ENCODE measurements at places on chromosomes 13 and 19.

GRCh38 chr13:25743421-25743820 lies 308.4 kb downstream of the SHISA2 start:
- DNase-seq, result no peak

DNA sequence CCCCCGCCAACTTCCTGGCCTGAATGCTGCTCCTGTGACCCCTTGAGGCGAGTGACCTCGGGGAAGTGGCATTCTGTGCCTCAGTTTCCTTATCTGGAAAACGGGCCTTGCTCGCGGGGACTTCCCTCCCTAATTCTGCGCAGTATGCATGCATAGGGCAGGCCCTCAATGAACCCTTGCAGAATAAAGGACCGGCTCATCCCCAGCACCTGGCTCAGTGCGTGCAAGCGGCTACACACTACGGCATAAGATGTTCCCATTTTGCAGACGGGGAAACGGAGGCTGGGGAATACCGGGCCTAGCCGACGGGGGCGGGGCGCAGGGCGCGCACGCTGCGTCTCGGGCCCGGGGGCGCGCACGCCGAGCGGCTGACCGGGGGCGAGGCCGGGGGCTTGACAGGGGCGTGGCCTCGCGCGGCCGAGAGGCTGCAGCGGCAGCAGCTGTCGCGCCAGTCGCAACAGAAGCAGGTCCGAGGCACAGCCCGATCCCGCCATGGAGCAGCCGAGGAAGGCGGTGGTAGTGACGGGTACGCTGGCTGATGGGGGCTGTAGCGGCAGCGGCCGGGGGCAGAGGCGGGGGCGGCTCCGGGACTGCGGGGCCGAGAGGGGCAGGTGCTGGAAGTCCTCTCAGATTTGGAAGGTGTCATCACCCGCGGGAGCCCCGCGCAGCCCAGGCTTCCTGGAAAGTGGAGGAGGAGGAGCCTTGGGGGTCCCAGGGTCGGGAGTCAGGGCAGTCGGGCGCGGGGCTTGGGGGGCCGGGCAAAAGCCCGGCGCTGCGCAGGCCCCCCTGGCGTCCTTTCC lies at the start of gene PGPEP1:
PGPEP1 (plus strand) TSS at position 409 of the 800 bp plus-strand sequence; CDS start at position 493, 84 bp downstream.
- peak; percentile 73 for DNase-seq

- no peak for DNase-seq
Observed at GRCh38 chr13:95485045-95485517, 67.4 kb upstream of the CLDN10 start.

- DNase-seq, result no peak
Observed at GRCh38 chr13:80817979-80818378, 477.1 kb upstream of the SPRY2 start.

DNA sequence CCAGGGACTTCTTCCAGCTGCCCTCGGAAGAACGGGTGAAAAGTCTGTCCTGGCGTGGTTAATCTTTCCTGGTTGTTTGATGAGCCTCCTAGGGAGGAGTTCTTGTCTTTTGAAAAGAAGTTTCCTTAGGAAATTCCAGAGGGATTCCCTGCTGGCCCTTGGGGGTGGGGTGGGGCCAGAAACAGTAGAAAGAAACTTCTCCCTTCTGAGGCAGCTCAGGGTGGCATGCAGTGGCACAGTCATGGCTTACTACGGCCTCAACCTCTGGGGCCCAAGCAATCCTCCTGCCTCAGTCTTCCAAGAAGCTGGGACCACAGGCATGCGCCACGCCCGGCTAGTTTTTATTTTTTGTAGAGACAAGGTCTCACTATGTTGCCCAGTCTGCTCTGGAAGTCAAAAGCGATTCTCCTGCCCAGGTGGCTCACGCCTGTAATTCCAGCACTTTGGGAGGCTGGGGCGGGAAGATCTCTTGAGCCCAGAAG lies 1.5 kb downstream of the ZNF101 start:
- DNase-seq, result no peak

- no peak for DNase-seq
Observed at GRCh38 chr19:41405776-41406175, 8.2 kb downstream of the BCKDHA start.

GRCh38 chr19:19155495-19156219 lies 14.4 kb downstream of the MEF2B start:
- DNase-seq, result no peak

- DNase-seq, result no peak
Observed at GRCh38 chr13:73684286-73684685, 449.9 kb downstream of the KLF12 start.

- DNase-seq, result no peak
Observed at GRCh38 chr19:31171936-31172335, 177.3 kb downstream of the TSHZ3 start.

DNA sequence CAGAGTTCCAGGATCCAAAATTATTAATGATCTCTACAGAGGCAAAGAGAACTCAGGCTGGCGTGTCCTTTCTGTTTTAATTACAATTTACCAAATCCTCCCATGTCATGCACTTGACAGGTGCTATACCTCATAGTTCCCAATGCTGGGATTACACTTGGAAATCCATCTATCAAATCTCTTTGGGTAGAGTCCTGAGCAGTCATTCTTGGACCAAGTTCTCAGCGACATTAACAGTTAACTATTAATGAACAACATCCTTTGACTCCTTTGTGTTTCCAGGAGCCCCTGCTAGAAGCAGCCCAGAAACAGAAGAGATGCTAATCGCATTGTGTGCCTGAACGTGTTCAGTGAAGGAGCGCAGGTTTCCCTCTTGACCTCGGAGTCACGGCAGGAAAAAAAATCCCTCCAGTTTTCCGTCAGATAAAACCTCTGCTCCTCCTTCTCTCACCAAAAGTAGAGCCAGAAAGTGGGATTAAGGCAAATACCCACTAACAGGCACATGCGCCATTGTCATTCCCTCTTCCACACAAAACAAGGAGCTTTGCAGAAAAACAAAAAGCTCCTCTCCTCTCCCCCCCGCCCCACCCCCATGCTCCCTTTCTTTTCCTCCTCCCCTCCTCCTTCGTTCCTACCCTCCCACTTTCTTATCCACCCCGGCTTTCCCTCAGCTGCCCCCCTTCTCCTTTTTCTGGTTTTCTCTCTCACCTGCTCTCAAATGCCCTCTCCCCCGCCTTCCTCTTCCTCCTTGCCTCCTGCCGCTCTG lies 224.7 kb downstream of the ZIC5 start:
- DNase-seq, result no peak

DNA sequence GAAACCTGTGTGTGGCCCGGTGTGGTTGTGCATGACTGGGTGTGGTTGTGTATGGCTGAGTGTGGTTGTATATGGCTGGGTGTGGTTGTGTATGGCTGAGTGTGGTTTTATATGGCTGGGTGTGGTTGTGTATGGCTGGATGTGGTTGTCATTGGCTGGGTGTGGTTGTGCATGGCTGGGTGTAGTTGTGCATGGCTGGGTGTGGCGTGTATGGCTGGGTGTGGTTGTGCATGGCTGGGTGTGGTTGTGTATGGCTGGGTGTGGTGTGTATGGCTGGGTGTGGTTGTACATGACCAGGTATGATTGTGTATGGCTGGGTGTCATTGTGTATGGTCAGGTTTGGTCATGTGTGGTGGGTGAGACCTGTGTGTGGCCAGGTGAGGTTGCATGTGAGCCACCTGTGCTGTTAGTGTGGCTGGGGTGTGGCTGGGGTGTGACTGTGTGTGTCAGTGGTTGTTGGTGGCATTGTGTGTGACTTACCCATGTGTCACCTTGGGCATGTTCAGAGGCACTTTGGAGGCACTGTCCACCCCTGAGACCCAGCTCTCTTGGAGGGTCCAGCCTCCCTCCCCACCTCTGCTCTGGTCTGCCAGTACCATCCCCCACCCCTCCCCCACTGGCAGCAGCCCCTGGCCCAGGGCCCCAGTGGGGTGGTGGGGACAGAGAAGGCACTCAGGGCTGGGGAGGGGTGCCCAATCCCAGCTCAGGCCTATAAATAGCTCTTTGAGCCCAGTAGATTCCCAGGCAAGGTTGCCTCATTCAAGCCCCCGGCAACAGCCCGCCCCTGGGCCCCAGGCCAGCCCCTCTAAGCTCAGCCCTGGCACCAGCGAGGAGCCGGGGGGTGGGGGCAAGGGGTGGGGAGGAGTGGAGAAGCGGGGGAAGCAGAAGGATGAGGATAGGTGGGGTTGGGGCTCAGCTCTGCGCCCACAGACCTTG lies 3.9 kb upstream of the NCAN start:
- DNase-seq, result no peak

GRCh38 chr19:4609878-4610511 lies 29.3 kb upstream of the TNFAIP8L1 start:
- no peak for DNase-seq

DNA sequence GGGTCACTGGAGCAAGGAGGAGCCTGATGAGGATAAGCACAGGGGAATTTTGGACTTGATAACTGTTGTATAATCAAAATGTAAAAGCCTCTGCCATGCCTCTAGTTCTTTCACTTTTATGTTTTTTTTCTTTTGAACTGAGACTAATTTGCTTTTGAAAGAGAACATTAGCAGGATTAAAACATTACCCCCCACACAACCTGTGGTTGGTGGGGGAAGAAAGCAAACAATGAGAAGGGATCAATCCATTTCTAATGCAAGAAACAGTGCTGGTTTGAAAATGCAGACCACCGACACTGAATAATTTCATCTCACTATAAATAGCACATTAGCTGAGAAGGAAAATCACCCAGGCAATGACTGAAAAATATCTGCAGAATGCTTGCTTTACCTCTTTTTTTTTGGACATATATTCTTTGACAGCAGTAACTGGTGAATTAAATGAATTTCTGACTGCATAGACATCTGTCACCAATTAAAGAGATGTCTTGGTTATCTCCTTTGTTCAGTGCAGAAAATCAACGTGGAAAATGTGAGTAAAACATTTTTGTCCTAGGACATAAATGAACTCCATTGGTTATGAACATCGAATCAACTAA lies 48.6 kb upstream of the TRPC4 start:
- DNase-seq, result no peak

- no peak for DNase-seq
Observed at GRCh38 chr19:46785054-46785979, 3.1 kb downstream of the SLC1A5 start.

GRCh38 chr19:54460230-54461005 lies 3.2 kb downstream of the LENG9 start:
- no peak for DNase-seq

GRCh38 chr19:1921825-1922224 lies 16.6 kb downstream of the ADAT3 start:
- DNase-seq, result peak; percentile 61

DNA sequence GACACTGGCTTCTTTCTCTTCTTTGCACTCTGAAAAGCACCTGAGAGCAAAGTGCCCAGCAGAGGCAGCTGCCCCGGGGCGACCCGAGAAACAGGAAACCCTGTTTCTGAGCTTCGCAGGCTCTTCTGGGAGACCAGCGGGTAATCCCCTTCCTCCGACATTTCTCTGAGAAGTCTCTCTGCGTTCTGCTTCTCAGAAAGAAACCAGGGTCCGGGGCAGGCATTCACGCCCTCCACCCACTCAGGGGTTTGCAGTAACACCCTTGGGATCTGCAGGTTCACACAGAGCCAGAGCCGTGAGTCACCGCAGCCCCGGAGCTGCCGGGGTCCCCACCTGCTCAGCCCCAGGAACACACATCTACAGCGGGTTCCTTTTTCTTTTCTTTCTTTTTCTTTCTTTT lies 86.0 kb downstream of the GADD45B start:
- peak; percentile 86 for DNase-seq

GRCh38 chr19:4016903-4017638 lies 9.5 kb downstream of the PIAS4 start:
- DNase-seq, result no peak

DNA sequence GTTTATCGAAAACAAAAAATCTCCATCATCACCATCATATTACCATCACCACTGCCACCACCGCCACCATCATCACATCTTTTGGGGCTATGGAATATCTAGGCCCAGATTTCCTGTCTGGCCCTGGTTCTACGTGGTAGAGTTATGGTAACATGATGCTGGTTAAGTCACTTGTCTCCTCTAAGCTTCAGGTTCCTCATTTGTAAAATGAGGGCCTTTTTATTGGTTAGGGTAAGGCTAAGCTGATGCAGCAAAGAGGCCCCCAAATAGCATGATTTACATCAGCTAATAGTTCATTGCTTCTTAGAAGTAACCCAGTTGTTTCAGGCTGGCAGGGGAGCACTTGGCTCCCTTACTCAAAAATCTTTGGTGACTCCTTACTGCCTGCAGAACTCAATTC lies 37.9 kb downstream of the PCDH8 start:
- DNase-seq, result no peak

- DNase-seq, result no peak
Observed at GRCh38 chr19:4081441-4082129, 14.9 kb upstream of the ZBTB7A start.

DNA sequence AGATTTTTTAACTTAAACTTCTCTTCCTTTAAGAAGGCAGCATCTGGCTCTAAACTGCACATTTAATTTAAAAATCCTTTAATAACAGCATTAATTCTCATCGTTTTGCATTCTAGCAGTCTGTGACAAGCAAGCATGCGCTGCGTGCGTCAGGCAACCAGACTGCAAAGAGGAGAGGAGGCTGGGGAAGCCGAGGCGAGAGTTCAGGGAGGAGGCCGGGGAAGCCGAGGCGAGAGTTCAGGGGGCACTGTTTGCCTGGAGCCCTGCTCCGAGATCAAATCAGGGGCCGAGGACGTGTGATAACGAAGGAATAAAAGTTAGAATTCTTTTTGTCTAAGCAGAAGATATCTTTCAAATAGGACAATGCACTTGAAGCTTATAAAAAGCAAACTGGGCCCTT lies 435.7 kb downstream of the EFNB2 start:
- no peak for DNase-seq

DNA sequence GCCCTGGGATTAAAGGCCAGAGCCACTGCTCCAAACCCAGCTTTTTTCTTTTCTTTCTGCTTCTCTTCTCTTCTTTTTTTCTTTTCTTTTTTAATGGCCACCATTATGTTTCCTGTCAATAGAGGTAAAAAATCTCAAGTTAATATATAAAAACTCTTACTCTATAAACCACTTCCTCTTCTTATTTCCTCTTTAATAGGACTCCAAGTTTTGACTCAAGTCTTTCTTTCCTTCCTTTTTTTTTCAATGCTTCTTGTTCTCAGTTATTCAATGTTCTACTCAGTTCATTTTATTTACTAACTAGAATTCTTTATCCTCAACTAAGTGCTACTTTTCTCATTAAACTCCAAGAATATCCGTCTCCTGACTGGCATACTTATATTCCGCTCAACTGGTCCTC lies 27.1 kb upstream of the MYCBP2 start:
- DNase-seq, result no peak

DNA sequence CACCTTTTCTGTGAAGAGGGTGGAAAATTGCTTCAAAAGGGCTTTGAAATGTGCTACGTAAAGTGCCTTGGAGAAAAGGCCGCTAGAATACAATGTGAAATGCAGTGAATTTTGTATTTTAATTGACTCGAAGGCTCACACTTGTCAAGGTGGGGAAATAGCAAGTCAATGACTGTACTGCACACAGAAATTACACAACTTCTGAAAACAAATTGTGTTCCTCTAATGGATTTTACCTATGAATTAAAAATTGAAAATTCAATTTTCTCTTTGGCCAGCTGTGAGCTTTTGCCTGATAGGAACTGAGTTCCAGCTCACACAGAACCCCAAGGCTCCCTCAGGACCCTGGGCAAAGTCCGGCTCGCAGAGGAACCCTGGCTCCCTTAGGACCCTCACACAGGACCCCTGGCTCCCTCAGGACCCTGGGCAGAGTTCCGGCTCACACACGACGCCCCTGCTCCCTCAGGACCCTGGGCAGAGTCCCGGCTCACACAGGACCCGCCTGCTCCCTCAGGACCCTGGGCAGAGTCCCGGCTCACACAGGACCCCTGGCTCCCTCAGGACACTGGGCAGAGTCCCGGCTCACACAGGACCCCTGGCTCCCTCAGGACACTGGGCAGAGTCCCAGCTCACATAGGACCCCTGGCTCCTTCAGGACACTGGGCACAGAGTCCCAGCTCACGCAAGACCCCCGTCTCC lies 324.9 kb downstream of the UQCRFS1 start:
- no peak for DNase-seq

Data from activated CD8-positive, alpha-beta memory T cell treated with anti-CD3 and anti-CD28 coated beads, Interleukin-2, amount 10 ng/mL, durations not matched to agents 7 days and 5 days (primary cell).